Left renal cortex interstitium (tissue), 4 donors: ENCODE measurements at places on chromosomes 5 and 9. TPM values are rescaled to one million over a fixed set of nuclear protein-coding genes. Genes with fewer than 3 reads are reported as not detected.

The LCN1 gene
- polyA plus RNA-seq: 0.22 TPM

GRCh38 chr9:17148324-17148723 lies 13.5 kb downstream of the CNTLN start:
- no peak for DNase-seq

The PHYHD1 gene
- 69.5 TPM for polyA plus RNA-seq

DNA sequence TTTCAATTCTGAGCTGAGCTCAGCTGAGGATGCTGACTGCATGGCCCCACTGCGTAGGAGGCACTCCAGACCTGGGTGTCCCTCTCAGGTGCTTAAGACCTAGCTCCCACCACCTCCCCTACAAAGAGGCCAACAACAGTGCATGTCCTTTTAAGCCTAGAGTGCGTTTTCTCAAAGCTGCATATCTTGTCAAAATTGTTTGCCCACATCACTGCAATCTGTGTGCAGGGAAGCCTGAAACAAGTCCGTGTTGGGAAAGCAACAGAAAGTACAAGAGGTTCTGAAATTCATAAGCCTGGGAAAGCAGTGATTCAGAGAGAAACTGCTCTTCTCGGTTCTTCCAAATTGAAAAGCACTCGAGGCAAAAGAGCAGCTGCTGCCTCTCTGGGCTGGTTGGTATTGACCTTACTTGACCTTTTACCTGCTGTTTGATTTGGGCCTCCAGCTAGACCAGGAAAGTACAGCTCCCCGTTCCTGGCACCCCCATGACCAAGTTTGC lies 238.4 kb downstream of the NR2F1-AS1 start:
- no peak for DNase-seq

DNA sequence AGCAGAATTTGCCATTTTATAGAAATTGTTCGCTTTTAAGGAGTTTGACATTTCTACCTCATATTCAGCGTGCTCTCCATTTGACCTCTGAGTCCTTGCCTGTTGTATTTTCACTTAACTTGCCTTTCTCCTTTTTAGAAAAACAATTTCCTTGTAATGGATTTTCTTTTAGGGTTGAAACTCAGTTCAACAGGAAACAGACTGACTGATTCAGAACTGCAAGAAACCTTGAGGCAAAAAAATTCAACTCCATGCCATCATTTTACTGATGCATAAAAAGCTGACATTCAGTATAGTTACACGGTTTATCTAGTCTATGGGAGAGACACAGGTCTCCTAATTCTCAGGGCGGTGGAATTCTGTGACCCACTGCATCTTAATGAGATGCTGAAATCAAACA lies 59.8 kb downstream of the MRPS30 start:
- DNase-seq: no peak

DNA sequence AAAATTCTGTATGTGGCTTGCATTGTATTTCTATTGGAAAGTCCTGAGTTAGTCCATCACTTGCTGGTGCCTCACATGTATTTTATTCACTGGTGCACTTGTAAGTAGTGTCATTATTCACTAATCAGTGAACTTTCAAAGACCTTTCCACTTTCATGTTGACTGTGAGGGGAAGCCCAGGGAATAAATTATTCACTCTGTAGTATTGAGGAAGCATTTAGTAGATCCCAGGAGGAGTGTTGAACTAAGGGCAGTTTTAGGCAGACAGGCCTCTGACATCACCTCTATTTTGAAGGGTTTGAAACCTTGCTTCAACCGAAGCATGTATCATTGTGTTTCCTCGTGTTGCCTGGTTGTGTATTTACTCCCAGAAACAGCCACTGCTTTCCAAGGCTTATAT lies 705.4 kb upstream of the RIOK2 start:
- DNase-seq: no peak

- no peak for DNase-seq
Observed at GRCh38 chr9:126240835-126241234, 85.8 kb upstream of the MVB12B start.

The ODF2 gene
- 54.8 TPM for polyA plus RNA-seq

DNA sequence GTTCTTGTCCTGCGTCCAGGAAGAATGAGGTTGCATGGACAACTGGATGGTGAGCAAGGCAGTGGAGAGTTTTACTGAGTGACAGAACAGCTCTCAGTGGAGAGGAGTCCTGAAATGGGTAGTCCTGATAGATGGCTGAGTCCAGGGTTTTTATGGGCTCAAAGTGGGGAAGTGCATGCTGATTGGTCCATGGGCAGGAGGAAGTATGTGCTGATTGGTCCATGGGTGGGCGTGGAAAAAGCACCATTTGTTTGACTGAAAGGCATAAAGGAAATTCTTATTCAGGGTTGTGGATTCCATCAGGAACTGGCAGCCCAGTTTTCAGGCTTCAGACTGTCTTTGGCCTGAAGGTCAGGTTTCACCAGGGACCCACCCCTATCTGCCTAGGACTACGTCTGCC lies 10.6 kb downstream of the FSD1L start:
- no peak for DNase-seq

The STXBP1 gene
- polyA plus RNA-seq: 35.8 TPM

DNA sequence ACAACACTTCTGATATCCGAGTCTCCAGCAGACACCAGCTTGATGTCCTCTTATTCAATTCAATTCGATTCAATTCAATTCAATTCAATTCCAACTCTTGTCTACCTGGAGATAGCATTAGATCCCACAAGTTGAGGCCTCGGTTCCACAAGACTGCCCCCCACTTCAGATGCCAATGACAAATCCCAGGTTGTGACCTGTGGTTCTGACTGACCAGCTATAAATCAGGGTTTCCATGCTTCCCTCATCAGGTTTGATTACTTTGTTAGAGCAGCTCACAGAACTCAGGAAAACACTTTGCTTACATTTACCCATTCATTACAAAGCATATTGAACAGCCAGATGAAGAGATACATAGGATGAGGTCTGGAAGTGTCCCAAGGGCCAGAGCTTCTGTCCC lies 82.6 kb downstream of the ALDH7A1 start:
- DNase-seq: no peak

DNA sequence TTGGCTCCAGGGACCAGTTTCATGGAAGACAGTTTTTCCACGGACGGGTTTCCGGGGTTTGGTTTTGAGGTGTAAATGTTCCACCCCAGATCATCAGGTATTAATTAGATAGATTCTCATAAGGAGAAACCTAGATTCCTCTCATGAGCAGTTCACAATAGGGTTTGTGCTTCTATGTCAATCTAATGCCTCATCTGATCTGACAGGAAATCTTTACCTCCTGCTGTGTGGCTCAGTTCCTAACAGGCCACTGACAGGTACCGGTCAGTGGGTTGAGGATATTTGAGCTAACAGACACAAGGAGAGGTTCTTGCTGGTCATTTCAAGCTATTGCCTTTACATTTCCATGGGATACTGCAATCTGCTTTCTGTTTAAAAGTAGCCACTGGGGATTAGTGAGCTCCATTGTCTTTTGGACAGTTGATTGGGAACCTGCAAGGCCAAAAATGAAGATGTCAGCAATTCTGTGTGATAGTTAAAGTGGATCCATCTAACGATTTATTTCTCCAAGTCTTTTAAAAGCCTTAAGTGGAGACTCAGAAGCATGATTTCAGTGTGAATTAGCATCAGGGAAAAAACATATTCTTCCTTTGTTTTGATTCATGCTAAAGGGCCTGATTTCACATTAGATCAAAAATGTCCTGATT lies 38.6 kb downstream of the MRPS30 start:
- DNase-seq: no peak

- no peak for DNase-seq
Observed at GRCh38 chr9:130287736-130288135, 22.2 kb downstream of the HMCN2 start.

The SV2C gene
- 0.07 TPM for polyA plus RNA-seq

The RABL6 gene
- polyA plus RNA-seq: 83.6 TPM

- no peak for DNase-seq
Observed at GRCh38 chr5:149902177-149902576, 42.4 kb downstream of the PDE6A start.

The ANKRD34B gene
- polyA plus RNA-seq: 0.33 TPM

The PCDHB6 gene
- polyA plus RNA-seq: 3.3 TPM

GRCh38 chr5:9125852-9126251 lies 420.0 kb downstream of the SEMA5A start:
- no peak for DNase-seq

DNA sequence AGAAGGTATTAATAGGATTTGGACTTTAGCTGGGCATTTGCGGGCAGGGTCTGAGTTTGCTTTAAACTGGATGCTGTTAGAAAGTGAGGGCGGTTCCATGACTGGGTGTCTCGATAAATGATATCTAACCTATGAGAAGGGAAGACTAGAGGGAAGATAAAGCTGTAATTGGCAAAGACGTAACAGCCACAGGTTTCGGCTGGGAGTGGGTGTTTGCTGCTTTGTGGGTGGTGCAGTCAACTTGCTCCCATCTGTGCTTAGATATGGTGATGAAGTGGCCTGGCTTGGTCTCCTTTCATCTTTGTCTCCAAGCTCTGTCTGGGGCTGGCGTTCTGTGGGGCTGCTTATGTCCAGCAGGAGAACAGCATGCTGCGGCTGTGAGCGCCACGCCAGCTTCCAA lies 23.3 kb downstream of the OR2V1 start:
- DNase-seq: no peak

The AHRR gene
- 3.2 TPM for polyA plus RNA-seq

- DNase-seq: no peak
Observed at GRCh38 chr5:107594253-107595045, 76.3 kb downstream of the EFNA5 start.

GRCh38 chr9:122318284-122318683 lies 52.5 kb upstream of the PTGS1 start:
- no peak for DNase-seq

DNA sequence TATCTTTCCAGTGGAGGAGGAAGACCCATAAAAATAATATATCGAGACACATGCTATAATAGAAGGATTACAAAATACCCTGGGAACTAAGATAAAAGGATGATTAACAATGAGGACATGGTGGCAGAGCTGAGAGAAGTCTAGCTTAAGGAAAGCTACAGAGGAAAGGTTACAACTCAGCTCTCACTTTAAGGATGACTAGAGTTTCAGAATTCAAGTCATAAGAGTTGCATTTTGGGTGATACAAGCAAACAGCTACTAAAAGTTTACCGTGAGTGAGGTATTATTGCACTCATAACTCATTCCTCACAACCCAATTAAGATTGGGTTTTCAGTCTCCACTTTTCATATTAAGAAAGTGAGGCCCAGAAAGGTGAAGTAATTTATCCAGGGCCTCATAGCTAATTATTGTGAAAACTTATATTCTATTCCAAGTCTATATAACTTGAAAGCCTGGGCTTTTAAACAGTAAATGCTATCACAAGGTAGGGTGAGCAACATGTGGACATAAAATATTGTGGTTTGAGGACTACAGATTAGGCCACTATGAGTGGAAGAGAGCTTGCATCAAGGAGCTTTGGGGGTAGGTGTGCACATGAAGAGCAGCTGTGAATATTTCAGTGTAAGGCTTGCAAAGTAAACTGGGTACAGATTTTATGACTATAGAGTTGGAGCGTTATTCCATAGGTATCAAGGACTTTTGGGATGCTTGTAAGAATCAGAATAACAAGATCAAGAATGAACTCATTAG lies 28.0 kb downstream of the JAKMIP2 start:
- DNase-seq: no peak

The EXOC3 gene
- polyA plus RNA-seq: 69.3 TPM

DNA sequence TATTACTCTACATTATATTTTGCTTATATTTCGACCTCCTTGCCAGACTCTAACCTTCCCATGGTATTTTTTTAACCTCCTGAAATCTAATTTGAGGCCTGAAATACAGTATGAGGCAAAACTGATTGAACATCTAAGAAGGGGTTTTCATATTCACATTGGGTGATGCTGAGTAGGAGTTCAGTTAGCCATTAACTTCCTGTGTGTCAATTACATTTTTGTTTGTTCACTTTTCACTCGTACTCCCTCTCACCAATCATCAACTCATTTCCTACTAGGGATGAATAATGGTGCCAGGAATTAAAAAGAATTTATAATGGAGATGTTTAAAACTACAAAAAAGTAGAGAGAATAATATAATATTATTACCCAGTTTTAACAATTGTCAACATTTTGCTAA lies 27.6 kb upstream of the GLRA1 start:
- no peak for DNase-seq

- DNase-seq: no peak
Observed at GRCh38 chr5:60541980-60542379, 158.0 kb downstream of the DEPDC1B start.

The SLC36A2 gene
- polyA plus RNA-seq: 6.3 TPM

GRCh38 chr5:119343766-119344165 lies 12.1 kb upstream of the TNFAIP8 start:
- DNase-seq: no peak

The PDE6A gene
- polyA plus RNA-seq: 0.11 TPM
